ENCODE measurements at places on chromosomes 6 and 20.

GRCh38 chr6:26455357-26455970 is 2.3 kb upstream of the BTN2A1 start:
- no peak for DNase-seq

DNA sequence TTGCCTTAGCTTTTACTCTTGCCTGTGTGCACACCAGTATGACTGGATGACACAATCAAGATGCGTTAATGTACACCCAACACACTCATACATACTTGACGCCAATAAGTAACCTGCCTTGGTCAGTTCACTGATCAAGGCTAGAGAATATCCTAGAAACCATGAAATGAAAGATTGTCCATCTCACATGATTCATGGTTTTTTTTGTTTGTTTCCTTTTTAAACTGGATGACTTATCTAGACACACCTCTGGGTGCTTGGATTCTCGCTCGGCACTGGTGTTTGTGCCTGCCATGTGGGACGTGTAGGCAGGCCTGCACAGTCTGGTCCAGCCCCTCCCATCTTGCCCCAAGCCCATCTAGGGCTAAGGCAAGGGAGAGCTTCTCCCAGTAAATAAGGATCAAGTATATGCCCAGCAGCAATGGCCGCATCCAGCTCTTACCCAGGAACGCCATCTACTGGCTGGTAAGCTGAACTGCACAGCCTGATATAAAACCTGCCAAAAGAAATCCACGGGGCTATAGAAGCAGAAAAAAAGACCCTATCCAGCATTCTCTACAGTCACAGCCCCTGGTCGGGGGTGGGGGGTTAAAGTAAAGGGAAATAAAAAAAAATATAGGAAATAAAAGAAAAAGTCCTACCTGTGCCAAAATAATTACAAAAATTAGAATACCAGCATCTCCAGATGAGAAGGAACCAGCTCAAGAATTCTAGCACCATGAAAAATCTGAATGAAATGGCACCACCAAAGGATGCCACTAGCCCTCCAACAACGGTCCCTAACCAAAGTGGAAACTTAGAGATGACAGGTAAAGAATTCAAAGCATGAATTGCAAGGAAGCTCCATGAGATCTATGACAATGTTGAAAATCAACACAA is 73.3 kb downstream of the OTOR start:
- DNase-seq, result peak; percentile 76

DNA sequence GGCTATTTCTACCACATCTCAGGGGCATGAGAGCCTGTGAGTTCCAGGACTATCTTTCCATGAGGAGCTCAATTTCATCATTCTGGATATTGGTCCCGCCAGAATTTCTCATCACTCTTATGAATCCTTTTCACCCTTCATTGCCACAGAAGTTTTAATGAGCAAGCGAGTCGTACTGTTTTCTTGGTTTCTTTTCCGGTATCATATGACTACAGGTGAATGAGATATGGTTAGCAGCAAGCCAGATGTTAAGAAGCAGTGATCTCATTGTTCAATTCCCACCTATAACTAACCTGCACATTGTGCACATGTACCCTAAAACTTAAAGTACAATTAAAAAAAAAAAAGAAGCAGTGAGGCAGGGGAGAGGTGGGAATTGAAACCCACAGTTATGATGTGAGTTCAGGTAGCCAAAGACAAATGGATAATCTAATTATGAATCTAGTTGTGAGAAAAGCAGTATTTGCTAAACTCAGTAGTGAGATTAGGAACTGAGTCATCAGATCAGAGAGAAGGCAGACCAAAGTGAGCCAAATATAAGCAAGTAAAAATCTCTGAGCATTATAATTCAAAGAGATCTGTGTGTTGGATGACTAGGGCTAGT is 78.0 kb upstream of the ELOVL5 start:
- DNase-seq, result no peak

- no peak for DNase-seq
Measured at GRCh38 chr6:46927066-46927465, 5.3 kb upstream of the ADGRF5 start.

DNA sequence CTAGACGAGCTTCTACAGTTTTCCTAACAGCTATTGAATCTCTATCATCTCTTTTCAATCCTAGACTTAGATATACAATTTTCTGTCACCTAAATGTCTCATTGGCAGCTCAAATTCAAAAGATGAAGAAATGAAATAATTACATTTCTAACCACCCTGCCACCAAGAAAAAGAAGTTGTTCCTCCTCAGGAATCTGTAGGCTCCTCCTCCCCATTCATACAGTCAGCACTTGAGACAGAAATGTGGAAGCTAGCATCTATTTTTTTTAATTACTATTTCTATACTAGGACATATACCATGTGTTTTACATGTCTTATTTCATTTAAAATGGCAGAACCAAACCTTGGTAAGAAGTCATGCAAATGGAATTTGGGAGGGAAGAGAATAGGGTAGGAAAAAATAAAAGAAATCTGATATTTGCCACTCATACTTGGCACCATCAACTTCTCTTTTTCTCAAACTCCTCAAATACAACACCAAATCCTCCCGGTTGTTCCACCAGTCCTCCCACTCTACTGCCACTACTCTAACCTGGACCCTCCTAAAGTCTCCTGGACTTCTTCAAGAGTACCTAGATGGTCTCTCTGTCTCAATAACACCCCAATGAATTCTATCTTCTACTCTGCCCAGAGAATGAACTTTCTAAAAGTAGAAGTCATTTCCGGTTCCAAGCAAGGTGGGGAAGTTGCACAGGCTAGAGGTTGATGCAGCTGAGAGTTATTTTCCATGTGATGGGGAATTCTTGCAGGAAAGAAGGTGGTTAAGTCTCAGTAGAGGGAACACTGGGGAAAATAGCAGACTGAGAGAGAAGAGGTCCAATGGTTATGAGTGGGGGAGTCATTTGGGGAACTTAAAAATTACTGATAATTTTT is 54.1 kb downstream of the ATXN1 start:
- no peak for DNase-seq

Data from SK-MEL-5 (cell line).